ENCODE measurements at places on chromosomes 12 and 14.

DNA sequence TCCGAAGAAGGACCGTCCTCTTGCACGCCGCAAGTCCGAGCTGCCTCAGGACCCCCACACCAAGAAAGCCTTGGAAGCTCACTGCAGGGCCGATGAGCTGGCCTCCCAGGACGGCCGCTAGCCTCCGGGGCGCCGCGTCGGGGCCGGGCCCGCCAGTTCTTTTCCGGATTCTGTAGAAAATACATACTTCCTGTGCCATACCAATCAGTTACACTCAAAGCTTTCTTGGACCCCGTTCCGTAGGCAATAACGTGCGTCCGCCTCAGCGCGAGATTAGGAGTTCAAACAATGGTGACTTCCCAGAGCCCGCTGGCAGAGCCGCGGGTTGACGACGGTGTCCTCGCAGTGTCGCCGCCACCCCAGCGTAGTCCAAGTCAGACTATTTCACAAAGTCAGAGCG is 39.2 kb upstream of the DYNC1H1 start:
- DNase-seq, result no peak

- DNase-seq, result no peak
Observed at GRCh38 chr12:43095669-43096280, 456.2 kb downstream of the ADAMTS20 start.

DNA sequence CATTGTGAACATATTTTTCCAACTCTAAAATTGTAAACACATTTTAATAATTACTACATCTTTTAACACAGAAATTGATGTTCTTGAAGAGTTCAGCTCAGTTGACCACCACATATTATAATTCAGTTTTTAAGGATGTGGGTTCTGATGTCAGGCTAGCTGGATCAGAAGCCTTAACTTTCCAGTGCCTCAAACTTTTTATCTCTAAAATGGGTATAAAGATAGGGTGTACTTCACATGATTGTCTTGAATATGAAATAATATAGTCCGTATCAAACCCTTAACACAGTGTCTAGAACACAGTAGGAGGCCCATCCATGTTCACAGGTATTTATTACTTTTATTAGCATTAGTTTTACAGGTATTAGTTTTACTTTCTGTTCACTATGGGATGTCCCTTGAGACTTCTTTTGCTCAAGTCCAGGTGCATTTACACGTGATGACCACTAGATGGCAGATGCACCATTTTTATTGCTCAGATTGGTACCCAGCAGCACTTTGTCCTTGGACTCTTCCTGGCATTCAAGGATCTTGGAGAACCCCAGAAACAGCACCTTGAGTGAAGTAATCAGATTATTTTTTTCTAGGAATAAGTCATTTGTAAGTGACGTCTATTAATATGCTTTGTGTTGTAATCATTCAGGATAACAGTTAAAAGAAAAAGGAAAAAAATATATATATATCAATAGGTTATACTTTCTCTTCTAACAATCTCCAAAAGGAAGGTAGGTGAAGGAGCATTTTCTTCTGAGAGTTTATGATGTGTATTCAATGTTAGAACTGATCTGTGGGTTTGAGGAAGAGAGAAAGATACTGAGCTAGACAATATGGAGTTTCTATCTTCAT is 580.2 kb downstream of the ETNK1 start:
- DNase-seq, result peak; percentile 78

DNA sequence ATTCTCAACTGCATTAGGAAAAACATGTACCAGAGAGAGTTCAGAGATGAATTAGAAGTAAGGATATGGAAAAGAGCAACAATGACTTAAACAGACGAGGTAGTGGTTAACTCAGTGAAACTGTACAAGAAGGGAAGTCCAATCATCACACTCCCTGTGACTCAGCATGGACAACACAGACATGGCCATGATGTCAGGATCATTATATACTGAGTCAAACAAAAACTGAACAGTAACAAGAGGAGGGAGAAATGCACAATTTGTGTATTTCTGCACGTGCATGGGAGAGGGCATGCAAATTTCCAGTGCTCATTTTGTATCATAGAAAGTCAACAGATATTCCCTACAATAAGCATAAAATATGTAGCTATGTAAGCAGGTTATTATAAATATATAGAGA is 1037.8 kb downstream of the BCL11B start:
- no peak for DNase-seq

GRCh38 chr12:68831272-68831671 is 23.3 kb downstream of the MDM2 start:
- no peak for DNase-seq

DNA sequence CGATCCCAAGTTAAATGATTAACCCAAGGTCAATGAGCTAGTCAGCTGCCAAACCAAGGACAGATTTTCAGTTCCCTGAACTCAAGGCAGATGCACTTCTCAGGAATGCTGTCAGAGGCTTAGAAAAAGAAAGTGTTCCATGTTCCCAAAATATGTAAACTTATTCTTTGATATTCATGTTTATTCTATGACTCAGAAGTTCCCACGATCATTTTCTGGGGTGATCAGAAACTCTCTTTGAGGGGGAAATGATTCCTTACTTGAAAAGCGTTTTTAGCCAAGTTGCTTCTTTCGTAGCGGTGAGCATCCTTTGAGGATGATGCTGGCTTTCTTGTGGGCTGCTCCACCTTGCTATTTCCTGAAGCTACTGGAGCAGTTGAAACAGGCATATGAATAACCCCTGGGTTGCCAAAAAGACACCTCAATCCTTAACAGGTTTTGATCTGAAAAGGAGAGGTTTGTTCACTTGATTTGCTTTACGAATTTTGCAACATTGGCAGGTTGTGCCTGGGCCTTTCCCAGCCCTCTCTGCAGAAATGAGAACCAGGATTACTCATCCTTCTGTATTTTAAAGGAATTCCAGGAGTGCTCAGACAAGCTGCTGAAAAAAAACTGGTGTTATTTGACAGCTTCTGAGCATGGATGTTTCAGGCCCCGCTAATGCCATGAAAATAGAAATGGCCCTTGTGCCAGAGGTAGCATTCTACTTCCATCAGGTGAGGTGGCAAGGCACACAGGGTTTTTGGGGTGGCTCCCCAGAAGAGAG is 121.4 kb upstream of the HIF1A start:
- peak; percentile 75 for DNase-seq

- DNase-seq, result no peak
Observed at GRCh38 chr12:52245259-52245961, 12.4 kb downstream of the KRT7 start.

GRCh38 chr12:31560516-31560915 is 30.4 kb downstream of the DENND5B start:
- DNase-seq, result no peak

GRCh38 chr12:41190338-41190737 is 2.2 kb downstream of the PDZRN4 start:
- DNase-seq, result peak; percentile 26

DNA sequence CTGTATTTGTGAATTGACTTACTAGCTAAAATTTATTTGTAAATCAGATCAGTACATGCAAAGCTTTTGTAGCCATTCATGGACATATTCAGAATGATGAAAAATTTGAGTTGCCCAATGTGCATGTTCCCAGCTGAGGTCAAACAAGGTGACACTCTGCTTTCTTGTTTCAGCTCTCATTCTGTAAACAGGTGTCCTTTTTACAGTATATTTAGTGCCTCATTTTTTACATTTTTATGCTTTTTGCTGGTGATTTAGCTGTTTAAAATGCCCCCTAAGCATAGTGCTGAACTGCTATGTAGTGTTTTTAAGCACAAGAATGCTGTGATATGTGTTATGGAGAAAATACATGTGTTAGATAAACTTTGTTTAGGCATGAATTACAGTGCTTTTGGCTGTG is 76.3 kb downstream of the MIA2 start:
- peak; percentile 50 for DNase-seq

GRCh38 chr12:108053512-108053911 is 75.6 kb upstream of the WSCD2 start:
- DNase-seq, result no peak

DNA sequence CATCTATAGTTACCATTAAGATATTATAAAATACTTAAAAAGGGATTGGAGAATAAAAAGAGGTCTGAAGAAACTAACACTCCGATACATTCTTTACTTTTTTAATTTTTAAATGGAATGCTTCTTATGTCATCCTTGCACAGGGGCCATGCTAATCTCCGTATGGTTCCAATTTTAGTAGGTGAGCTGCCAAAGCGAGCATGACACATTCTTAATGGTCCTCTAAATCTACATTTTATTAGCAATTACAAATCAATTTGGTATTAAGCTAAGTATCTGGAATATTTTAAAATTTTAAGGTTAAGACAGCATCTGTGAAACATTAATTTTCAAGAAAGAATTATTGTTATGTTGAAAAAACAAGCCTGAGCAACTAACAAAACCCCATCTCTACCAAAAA is 6.2 kb upstream of the ARID4A start:
- DNase-seq, result no peak

- DNase-seq, result peak; percentile 4
Observed at GRCh38 chr14:21978184-21978998, 304.8 kb upstream of the OR4E1 start.

Data from adipocyte (in vitro differentiated cells).